Stimulated activated CD8-positive, alpha-beta memory T cell treated with anti-CD3 and anti-CD28 coated beads, Interleukin-7, amount 100 ng/mL, for 24 hours (primary cell): ENCODE measurements at places on chromosomes 7 and 10.
A peak's percentile ranks its signal among the peaks of the same experiment; 100 is the strongest.

DNA sequence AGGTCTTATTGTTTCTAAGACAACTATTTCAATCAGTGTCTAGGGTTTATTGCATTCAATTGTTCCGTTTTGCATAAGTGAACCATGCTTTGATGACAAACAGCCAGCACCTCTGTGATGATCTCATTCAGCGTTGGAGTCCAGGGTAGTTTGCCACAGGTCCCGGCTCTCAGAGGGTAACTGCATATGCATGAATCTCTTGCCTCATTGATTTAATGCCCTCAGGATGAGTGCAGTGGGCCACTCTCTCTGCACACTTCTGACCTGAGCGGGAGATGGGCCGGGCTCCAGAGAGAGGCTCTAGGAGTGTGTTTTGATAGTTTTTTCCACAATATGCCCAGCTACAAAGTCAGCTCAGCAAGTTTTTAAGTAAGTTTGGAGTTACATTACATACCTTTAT lies 83.9 kb downstream of the HECW1 start:
- DNase-seq, result no peak

DNA sequence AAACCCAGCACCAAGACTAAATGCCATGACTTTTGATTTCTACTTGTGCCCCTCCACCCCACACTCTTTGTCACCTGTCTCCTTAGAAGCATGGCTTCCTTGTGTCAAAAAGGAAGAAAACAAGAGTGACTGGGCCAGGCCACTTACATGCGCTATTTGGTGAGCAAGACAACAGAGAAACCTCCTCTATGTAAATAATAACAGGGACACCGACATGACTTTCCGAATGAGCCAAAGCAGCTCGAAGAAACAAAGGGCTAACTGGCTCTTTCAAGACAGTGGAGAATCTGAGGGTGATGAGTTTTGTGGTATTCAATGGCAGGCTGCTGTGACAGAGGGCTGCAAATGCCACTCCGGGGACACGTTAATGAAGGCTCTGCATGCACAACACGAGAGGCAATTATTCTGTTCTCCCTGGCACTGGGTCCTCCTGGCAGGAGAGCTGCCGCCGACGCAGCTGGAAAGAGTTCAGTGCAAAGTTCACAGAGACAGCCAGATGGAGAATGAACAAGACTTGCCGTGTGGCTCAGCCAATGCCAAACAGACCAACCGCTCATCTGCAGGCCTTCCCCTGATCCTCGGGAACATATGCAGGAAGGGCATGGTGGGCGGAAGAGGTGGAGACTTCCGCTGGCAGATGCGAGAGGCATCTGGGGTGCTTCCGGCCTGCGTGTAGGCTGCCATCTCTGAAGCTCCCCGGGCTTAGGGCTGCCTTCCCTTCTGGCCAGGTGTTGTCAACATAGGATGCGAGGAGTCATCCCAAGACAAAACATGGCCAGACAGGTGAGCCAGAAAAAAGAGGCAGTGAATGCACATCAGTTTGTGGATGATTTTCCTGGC lies 59.1 kb upstream of the SMNDC1 start:
- no peak for DNase-seq

DNA sequence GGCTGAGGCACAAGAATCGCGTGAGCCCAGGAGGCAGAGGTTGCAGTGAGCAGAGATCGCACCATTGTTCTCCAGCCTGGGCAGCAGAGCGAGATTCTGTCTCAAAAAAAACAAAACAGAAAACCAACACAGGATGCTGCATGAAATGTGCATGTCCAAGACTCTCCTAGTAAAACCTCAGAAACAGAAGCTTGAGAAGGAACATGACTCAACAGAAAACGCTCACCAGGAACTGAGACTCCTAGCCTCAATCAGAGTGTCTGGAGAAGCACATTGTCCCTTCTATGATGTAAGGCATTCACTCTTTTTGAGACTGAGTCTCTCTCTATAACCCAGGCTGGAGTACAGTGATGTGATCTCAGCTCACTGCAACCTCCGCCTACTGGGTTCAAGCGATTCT lies 168.3 kb downstream of the MYOF start:
- DNase-seq, result no peak

DNA sequence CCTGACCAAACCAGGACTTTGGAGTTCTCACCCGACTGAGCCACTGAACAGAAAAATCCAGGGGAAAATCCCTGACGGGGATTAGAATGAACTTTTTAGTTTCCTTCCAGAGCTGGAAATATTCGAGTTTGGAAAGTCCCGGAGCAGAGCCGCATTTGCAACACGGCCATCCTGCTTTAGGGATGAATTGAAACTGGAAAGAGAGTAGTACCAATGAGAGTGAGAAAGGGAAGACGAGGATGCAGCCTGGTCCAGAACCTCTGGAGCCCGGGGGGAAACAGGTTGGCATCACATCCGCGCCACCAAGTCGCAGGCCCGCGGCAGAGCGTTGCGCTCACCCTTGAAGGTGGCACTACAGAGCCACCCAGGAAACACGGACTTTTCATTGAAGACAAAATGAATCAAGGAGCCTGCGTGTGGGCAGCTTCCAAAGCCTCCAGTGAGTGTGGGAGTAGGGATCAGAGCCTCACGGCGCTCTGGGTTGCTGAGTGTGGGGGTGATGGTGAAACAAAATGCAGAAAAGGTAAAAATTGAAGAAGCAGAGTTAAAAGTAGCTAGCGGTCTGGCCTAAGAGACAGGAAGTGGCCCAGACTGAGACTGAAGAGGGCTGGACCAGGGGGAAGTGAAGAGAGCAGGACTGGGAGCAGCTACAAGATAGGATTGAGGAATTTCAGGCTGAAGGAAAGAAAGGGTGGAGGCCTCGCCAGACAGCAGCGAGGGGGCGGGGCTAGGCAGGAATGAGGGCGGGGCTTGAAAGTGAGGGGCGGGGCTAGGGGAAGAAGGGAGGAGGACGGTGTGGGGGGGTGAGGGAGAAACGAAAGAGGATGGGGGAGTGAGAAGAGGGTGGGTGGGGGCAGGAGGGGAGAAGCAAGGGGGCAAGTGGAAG lies 1.8 kb downstream of the SMURF1 start:
- peak; percentile 35 for DNase-seq

- DNase-seq, result no peak
These were observed 190.7 kb upstream of the TAC1 start for GRCh38 chr7:97541188-97541587.

GRCh38 chr10:10353326-10353868 lies 664.3 kb upstream of the CELF2 start:
- no peak for DNase-seq

DNA sequence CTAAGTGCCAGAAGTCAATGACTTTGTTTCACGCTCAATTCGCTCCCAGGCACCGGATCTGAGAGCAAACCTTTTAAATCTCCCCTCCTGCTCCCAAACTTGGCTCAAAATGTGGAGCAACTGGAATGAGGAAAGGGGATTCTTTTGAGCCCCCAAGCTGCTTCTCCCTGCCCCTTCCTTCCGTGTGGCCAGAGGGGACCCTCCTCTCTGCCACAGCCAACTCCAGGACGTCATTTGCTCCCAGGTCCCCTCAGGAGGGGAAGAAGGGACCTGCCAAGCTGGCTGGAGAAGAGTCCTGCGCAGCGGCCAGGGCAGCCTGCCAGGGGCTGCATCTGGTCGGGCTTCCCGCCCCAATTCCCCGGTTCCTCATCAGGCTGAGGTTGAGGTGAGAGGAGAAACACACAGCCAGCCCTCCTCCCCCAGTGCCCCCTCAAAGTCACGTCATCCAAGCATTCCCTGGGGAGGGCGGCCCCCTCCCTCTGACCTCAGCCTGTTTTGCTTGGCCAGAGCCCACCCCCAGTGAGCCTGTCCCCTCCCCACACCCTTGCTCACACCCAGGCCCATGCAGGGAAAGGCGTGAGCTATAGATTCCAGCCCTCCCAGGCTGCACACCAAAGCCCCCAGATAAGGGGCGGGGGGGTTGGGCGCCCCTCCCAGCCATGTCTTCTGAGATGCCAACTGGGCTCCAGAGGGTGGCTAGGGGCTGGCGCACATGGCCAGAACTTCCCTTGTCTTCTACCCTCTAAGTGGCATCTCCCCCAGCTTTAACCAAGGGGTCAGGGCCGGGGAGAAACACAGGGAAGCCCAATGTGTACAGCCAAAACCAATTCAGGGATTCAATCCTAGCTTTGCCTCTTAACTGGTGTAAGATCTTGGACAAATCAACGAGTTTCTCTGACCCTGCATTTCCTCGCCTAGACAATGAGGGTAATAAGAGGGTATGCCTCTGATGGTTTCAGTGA lies 35.0 kb downstream of the SH3PXD2A start:
- DNase-seq, result no peak

DNA sequence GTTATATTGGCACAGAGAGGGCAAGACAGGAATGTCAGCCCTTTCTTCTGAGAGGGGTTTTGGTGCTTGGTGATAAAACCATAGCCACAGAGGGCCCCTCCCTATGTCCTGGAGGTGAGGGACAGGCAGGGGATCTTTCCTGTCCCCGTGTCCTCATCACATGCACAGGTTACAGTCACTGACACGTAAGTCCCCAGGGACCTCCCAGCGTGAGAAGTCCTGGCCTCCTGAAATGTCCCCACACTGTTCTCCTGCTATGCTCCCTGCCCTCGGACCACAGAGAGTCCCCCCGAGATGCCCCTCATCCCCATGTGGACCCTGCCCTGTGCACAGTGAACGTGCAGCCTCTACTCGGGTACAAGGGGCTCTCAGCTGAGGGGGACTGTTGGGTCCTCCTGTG lies 260.4 kb downstream of the ZMYND11 start:
- DNase-seq, result no peak

DNA sequence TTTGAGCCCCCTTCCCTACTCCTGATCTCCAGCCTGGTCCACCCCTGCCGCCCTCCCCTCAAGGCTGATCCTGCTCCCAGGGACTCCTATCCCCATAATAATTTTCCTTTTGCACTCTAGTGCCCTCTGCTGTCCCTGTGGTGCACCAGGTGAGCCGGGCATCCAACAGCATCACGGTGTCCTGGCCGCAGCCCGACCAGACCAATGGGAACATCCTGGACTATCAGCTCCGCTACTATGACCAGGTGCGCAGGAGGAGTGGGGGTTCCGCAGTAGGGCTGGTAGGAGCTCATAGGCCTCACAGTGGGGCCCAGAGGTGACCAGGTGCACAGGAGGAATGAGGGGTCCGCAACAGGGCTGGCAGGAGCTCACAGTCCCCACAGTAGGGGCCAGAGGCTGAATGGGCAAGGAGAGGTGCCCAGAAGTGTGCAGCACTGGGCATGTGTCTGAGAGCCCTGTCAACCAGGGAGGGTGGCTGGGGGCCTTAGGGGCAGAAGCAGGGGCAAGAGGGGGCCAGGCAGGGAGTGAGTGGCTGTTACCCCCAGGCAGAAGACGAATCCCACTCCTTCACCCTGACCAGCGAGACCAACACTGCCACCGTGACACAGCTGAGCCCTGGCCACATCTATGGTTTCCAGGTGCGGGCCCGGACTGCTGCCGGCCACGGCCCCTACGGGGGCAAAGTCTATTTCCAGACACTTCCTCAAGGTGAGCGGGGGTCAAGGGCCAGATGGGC lies 11.7 kb downstream of the EPHB6 start:
- no peak for DNase-seq

DNA sequence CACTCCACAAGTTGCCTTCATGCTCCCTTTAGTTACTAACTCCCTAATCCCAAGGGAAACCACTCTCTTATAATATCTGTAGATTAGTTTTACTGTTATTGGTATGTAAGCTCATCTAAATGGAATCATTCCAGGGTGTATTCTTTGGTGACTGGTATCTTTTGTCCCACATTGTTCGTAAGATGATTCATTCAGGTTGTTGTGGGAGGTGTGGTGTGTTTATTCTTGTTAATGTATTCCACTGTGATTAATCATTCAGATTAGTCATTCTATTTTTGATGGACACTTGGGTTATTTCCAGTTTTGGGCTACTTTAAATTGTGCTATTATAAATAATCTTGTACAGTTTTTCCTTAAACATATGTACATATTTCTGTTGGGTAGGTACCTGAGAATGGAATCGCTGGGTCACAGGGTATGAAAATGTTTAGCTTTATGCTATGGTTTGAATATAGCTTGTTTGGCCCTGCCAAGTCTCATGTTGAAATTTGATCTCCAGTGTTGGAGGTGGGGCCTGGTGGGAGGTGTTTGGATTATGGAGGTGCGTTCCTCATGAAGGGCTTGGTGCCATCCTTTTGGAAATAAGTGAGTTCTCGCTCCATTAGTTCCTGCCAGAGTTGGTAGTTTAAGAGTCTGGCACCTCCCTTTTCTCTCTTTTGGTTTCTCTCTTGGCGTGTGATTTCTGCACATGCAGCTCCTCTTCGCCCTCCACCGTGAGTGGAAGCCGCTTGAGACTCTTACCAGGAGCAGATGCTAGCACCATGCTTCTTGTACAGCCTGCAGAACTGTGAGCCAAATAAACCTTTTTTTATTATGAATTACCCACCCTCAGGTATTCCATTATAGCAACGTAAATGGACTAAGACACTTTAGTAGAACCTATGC lies 13.8 kb downstream of the BTRC start:
- no peak for DNase-seq

- no peak for DNase-seq
These were observed 35.6 kb upstream of the LOXL4 start for GRCh38 chr10:98303569-98303968.
